Activated T-cell treated with anti-CD3 and anti-CD28 coated beads for 48 hours (primary cell): ENCODE measurements at places on chromosomes 12 and 14.

DNA sequence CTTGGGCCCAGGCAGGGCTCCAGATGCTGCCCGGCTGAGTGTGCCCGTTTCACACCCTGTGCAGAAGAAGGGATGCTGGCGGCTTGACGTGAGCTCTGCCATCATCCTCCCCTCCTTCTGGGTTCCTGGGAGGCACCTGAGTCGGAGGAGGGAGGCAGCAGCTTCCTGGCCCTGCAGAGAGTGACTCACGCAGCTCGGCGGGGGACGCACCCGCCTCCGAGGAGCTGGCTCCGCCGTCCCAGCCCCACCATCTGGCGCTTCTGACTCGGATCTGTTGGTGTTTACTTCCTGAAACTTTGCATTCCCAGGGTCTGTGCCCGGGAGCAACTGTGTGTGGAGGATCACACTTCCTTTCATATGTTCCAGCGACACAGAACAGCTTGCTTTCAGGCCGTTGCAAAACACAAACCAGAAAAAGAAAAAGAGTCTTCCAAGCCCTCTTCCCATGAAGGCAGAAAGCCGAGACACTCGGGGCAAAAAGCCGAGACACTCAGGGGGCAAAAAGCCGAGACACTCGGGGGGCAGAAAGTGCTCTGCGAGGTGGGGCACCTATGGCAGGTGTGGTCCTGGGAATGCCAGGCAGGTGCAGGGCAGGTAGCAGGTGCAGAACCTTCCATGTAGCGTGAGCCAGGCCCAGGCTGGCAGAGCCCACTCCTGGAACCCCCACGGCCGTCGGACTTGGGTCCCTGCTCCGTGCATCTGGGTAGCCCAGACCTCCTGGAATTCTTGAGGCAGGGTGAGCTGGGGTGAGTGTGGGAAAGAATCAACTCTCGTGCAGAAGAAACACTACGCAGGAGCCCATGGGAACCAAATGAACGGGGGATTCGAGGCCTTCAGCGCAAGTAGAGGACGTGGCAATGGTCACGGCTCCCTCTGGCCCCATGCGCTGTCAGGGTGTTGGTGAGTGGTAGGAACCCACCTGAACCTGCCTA lies 27.6 kb upstream of the GALNT9 start:
- DNase-seq: peak; percentile 2

GRCh38 chr12:129911428-129912049 lies 7.7 kb upstream of the TMEM132D start:
- peak; percentile 15 for DNase-seq

DNA sequence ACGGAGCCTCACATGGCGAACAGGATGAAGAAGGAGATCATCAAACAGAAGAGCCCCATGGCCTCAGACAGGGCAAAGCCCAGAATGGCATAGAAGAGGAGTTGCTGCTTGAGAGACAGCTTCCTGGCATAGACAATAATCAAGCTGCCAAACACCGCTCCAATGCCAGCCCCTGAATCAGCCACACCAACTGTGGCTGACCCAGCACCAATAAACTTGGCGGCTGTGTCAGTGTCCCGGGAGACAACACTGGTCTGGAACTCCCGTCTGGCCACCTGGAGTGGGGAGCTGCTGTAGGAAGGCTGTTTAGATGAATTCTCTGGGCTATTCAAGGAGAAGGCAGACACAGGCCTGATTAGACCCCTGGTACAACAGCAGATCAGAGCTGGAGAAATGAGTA lies 100.1 kb downstream of the HEATR5A start:
- no peak for DNase-seq

DNA sequence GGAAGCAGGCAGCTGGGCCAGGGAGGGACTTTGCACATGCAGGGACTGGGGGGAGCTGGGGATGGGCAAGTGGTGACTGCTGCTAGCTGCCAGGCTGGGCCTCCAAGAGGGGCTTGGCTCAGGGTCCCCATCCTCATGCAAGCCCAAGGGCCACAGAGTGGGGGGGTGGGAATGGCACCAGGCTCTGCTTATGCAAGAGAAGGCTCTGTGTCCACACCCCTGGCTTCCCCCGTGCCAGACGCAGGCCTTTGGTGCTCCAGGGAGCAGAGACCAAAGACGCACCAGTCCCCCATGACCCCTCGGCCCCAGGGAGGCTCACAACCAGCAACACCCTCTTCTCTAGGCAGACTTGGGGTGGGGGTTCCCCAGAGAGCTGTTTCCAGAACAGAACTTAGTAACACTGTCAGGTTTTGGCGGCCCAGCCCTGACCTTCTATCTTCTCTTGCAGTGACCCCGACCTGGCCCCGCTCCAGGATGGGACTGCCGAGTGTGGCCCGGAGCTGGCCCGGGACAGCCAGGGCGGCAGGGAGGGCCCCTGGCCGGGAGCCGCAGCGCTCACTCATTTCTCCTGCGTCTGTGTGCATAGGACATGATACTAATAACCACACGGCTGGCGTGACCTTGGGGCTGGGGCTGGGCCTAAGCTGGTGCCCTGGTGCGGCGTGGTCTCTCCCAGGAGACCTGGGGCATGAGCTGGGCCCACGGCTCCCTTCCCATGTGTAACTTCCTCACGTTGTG lies 14.3 kb downstream of the XRCC3 start:
- DNase-seq: no peak

GRCh38 chr14:52058341-52058740 lies 10.5 kb downstream of the NID2 start:
- no peak for DNase-seq

DNA sequence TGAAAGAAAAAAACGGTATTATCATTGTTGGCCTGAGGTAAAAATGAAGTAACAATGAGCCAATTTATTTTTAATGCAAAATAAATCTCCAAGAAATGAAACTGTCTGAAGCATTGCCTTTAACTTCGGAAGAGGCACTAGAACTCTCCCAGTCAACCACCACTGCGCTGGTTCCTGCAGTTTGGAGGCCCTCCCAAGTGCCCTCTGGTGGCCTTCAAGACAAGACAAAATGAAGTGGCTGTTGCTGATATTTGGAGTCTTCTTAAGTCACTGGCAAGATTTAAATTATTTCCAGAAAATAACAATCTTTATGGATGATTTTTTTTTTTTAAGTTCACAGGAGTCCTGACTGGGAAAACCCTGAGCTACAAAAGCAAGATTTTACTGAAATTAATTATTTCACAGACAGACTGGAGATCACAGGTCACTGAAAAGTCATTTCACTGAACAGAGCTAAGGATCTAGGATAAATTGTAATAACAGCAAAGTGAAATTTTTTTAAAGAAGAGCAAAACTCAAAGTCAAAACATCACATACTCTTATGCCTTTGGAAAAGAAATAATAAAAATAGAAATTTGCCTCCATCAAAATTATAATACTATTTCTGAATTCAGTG lies 58.2 kb downstream of the DICER1 start:
- DNase-seq: peak; percentile 7

DNA sequence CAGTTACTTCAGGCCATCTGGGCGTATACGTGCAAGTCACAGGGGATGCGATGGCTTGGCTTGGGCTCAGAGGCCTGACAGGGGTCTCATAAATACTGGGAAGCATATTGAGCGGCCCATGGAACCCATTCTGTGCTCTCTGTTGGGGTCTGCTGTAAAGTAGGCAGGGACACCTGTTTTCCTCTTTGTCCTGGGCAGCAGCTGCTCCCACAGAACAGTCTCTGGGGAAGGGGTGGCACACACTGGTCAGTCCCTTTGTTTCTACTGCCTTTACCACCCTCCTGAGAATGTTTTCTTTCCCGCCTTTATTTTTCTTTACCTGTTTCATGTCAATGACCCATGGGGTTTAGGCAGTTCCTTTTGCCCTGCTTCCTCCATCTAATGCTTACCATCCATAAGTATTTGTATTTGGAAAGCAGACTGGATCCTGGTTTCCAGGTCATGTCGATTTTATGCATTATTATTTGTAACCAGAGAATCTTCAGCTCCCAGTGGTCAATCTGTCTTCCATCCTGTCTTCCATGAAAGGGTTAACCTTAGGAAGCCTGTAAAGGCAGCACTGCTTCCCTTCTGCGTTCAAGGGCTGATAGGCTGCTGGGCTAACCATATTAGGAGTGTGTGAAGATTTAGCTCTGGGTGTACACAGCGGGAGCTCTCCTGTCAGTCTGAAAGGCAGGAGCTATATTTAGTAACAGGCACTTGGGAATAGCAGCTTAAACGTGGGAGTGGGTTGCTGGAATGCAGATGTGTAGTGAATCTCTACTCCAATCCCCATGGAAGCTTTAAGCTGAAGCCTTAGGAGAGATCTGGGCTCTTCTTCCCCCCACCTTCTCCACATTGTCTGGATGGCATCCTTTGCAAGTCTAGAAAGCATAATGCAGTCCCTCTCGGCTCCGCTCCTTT lies 124.0 kb downstream of the DYRK2 start:
- DNase-seq: no peak

- no peak for DNase-seq
Measured at GRCh38 chr12:22209422-22209821, 125.1 kb downstream of the ST8SIA1 start.

GRCh38 chr14:93686268-93686667 lies 102.0 kb downstream of the PRIMA1 start:
- no peak for DNase-seq

GRCh38 chr12:77239617-77240016 lies 174.2 kb upstream of the E2F7 start:
- DNase-seq: no peak

- DNase-seq: peak; percentile 65
Measured at GRCh38 chr12:57280211-57281062, 29.4 kb upstream of the STAC3 start.

DNA sequence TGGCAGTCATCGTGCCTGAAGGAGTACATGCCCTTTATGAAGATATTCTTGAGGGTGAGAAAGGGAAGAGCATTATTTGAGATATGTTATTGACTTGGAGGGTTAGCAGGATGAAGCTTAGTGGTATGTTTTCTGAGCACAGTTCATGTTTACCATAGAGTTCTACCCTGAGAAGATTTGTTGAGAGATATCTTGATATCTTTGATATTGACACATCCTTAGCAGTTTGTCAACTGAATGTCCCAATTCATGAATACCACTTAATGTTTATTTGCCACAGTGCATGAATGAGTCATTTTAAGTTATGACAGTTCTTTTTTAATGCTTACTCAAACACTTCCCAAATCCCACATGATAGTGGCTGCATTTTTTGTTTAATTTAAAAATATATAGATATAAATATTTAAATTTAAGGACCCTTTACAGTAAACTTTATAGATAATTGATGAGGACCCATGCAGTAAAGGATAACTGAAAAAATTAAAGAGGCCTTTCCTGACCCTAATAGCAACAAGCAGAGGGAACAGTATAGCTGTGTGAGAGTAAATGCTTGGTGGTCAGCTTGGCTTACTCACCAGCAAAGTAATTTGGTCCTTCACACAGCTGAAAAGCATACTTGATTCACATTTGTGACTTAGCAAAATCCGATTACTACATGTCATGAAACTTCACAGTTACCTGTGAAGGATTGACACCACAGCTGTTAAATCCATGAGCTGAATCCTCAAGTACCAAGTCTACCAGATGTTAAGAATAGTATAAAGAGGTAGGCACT lies 25.8 kb downstream of the SLC39A9 start:
- no peak for DNase-seq

GRCh38 chr12:121968876-121969275 lies 50.5 kb downstream of the CFAP251 start:
- no peak for DNase-seq

DNA sequence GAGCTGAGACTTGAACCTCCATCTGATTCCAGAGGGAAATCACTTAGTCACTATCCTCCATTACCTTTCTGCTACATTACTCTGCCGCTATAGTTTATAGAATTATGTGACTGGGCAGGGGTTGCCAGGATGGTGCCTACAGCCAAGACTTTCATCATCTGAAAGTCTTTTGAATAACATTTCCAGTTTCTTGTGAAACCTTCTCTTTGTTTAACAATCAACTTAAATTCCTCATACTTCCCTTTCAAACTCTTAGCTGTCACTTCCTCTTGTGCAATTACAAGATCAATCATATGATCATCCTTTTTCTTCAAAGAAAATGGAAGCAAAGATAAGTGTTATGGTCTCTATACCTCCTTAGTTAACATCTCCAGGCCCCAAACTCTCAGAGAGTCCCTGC lies 25.4 kb upstream of the PELI2 start:
- no peak for DNase-seq

DNA sequence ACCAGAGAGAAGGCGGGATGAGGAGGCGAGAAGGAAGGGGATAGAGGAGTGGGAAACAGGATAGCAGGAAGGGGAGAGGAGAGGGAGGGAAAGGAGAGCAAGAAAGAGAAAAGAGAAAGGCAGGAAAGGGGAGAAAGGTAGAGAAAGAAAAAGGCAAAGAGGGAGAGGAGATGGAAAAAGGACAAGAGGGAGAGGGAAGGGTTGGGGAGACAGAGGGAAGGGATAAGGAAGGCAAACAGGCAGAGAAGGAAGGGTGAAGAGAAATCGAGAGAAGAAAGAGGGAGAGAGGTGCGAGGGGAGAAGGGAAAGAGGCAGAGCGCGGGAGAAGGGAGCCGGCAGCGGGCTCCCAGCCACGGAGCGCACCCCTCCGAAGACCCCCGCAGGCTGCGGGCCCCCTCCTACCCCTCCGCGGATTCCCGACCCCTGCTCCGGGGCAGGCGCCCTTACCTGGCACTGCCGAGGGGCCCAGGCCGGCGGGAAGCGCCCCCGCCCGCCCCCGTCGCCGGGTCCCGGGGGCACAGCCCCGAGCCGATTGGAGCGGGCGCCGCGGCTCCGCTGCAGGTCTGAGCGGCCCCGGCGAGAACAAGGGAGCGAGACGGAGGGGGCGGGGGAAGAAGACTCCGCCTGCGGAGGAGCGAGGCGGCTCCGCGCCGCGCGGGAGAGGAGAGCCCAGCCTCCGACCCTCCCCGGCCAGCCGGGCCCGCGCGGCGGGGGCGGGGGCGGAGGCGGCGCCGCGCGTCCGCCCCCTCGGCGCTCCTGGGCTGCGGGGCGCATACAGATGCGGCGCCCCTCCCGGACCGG lies at the start of gene CDH24:
CDH24 (minus strand) TSS at position 565 of the 801 bp plus-strand sequence. CDS start 1,787 bp downstream, outside the sequence.
- peak; percentile 66 for DNase-seq

DNA sequence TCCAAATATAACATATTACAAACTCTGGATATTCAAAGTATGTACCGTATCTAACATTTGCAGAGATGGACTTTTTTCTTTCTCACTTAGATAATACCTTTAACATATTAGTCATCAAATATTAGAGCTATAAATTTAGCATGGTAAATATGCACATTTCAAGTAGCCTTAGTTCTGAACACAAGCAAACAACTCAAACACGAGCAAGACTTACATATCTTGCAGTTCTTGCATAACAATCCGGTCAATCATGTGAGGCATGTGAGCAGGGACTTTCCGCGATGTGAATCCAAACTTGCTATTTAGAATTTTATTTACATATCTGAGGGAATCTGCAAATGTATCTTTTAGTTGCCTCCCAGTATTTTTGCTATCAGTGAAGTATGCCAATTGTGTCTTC lies 22.1 kb upstream of the SYCP3 start:
- DNase-seq: no peak

- DNase-seq: no peak
Measured at GRCh38 chr14:77909911-77910310, 110.0 kb downstream of the ADCK1 start.

DNA sequence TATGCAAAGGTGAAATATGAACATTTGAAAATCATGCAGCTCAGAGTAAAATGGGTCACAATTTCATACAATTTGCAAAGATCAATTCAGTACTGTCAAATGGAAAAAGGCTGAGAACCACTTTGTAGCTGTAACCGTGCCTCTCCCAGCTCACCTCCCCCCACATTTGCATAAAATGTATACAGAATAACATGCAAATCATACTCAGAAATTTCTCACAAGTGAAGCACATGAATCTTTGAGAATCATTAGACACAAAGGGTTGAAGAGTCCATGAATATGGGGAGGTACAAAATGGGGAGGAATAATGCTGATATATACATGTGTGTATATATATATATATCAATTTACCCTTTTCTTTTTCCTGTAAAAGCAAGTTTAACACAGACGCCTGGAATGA lies 162.1 kb downstream of the APAF1 start:
- DNase-seq: no peak
